Common myeloid progenitor, CD34-positive (primary cell): ENCODE measurements at places on chromosomes 5 and 9.

- no peak overlapping the region for H3K27ac ChIP-seq
- H3K27me3 ChIP-seq: no peaks in the 10 kb centered on the region
- peak; percentile 37 for DNase-seq
- H3K4me3 ChIP-seq: no peak overlapping the region
Observed at GRCh38 chr9:90773617-90774016, 28.0 kb upstream of the SYK start.

- no peak overlapping the region for H3K27ac ChIP-seq
- H3K27me3 ChIP-seq: no peaks in the 10 kb centered on the region
- no peak overlapping the region for H3K4me3 ChIP-seq
- no peaks in the 10 kb centered on the region for H3K36me3 ChIP-seq
Observed at GRCh38 chr5:87899721-87900131, 368.9 kb downstream of the TMEM161B start.

DNA sequence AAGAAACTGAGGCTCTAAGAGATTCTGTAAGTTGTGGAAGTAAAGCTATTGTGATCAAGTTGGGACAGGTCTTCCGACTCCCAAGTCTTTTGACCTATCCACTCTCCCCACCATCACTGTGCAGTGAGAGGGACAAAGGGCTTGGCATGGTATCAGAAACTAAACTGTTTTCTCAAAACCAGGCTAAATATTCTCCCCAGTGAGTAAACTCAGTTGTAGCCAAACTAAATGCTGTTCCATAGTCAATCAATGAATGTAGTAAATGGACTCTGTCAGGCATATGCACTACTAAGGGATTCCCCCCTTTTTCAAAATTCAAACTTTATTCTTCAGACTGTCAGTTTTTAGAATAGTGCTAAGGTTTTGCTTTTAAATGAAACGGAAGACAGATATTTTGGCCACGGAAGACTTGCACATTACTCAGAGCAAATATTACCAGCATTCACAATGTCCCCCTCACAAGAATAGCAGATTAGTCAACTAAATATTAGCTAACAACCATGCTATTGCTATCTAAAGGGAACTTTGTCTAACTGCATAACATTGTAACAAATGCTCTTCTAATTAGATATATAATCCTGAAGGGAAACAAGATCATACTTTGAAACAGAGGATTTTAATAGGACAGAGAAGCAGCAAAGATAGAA is 7.1 kb downstream of the PRKAA1 start:
- no peak overlapping the region for H3K4me3 ChIP-seq
- H3K27me3 ChIP-seq: no peaks in the 10 kb centered on the region
- DNase-seq: no peak
- H3K27ac ChIP-seq: no peak overlapping the region

- H3K4me1 ChIP-seq: no peaks in the 10 kb centered on the region
- H3K36me3 ChIP-seq: no peaks in the 10 kb centered on the region
- H3K27ac ChIP-seq: no peak overlapping the region
Observed at GRCh38 chr9:74303945-74304344, 193.2 kb upstream of the RORB start.

DNA sequence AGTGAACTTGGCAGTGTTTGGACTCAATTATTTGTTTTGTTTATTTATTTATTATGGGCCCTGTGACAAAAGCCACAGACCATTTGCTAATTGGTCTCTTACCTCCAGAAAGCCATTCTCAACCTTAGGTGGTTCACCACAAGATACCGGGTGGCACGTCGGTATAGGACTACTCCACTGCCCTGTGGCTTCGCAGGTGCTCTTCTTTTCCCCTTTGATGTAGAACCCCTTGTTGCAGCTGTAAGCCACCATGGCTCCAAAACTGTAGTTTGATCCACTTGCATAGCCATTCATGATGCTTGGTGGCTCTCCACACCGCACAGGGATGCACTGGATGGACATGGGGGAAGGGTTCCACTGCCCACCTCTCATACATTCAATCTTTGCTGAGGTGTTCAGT is 73.3 kb upstream of the TXNDC8 start:
- no peak for DNase-seq
- peaks cover 2% of the 10 kb centered on the region for H3K27me3 ChIP-seq
- H3K4me3 ChIP-seq: no peak overlapping the region
- H3K4me1 ChIP-seq: no peaks in the 10 kb centered on the region

DNA sequence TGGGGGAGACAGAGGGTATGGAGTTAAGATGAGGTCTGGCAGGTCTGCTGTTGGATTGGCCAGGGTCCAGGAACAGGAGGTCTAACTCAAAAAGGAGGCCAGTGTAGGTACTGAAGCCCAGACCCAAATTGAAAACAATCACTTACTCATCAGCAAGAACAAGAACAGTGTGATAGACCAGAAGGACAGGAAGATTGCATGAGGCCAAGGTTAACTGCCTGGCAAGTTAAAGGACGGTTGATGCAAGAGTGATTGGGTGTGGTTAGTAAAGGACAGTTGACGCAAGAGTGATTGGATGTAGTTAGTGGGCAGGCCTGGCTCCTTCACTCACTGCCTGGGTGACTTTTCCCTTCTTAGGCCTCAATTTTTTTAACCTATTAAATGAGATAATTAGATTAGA is 132.6 kb downstream of the PDZD2 start:
- H3K27ac ChIP-seq: no peak overlapping the region
- H3K27me3 ChIP-seq: no peaks in the 10 kb centered on the region
- peaks cover 4% of the 10 kb centered on the region for H3K4me1 ChIP-seq
- H3K36me3 ChIP-seq: no peaks in the 10 kb centered on the region

GRCh38 chr5:92309336-92309991 is 926.3 kb upstream of the ARRDC3 start:
- H3K36me3 ChIP-seq: no peaks in the 10 kb centered on the region
- no peak overlapping the region for H3K27ac ChIP-seq
- H3K4me3 ChIP-seq: no peak overlapping the region

GRCh38 chr5:143636931-143637528 is 174.9 kb upstream of the HMHB1 start:
- no peaks in the 10 kb centered on the region for H3K27me3 ChIP-seq
- no peaks in the 10 kb centered on the region for H3K4me1 ChIP-seq
- no peak overlapping the region for H3K27ac ChIP-seq

- no peaks in the 10 kb centered on the region for H3K36me3 ChIP-seq
- H3K27ac ChIP-seq: no peak overlapping the region
- H3K4me3 ChIP-seq: no peak overlapping the region
- no peak for DNase-seq
- no peaks in the 10 kb centered on the region for H3K27me3 ChIP-seq
Observed at GRCh38 chr9:5205071-5205470, 19.6 kb upstream of the INSL6 start.

DNA sequence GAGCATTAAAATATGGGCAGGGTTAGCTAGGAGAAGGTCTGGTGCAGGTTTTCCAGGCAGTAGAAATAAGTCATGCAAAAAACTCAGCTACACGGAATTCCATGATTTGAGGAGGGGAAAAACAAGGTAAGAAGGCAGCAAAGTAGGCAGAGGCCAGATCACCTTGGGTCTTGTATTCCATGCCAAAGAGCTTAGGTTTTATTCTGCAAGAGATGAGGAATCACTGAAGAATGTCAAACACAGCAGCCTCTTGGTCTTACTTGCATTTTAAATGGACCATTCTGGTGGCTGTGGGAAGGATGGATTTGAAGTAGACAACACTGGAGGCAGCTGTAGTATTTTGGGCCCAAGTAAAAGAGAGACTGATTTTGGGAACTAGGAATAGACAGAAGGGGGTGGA is 8.6 kb downstream of the TRPM3 start:
- no peak overlapping the region for H3K4me3 ChIP-seq
- no peaks in the 10 kb centered on the region for H3K4me1 ChIP-seq
- DNase-seq: no peak
- no peak overlapping the region for H3K27ac ChIP-seq
- H3K36me3 ChIP-seq: no peaks in the 10 kb centered on the region

DNA sequence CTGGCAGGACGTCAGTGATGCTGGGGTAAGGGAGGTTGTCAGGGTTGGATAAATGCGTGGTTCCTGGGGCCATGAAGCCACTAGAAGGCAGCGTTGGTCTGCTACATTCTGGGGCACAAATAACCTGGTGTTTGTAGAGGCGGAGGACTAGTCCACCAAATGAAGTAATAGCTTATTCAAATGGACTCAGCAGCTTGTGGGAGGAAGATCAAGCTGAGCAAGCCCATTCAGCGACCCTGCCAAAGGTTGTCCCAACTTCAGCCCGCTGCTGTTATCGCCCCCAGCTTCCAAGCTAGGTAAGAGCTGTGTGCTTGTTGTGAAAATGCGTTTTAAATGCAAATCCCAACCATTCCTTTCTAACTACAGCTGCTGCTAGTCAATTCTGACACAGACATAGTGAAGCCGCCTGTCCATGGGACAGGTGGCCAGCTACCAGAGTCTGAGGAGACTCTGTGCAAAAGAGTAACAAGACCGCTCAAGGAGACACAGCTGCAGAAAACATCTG is 7.6 kb upstream of the FAM240B start:
- H3K27ac ChIP-seq: no peak overlapping the region
- H3K4me3 ChIP-seq: no peak overlapping the region
- no peaks in the 10 kb centered on the region for H3K27me3 ChIP-seq
- H3K4me1 ChIP-seq: no peaks in the 10 kb centered on the region

GRCh38 chr9:109977521-109977920 is 197.5 kb downstream of the PALM2AKAP2 start:
- peaks cover 9% of the 10 kb centered on the region for H3K27me3 ChIP-seq
- H3K27ac ChIP-seq: no peak overlapping the region
- no peaks in the 10 kb centered on the region for H3K4me1 ChIP-seq
- H3K36me3 ChIP-seq: no peaks in the 10 kb centered on the region

- no peak for DNase-seq
- no peaks in the 10 kb centered on the region for H3K4me1 ChIP-seq
- no peaks in the 10 kb centered on the region for H3K27me3 ChIP-seq
- H3K4me3 ChIP-seq: no peak overlapping the region
Observed at GRCh38 chr5:146458894-146459293, 11.8 kb downstream of the TCERG1 start.

GRCh38 chr9:86287013-86287412 is 4.7 kb upstream of the ISCA1 start:
- no peaks in the 10 kb centered on the region for H3K27me3 ChIP-seq
- DNase-seq: peak; percentile 36
- no peak overlapping the region for H3K27ac ChIP-seq
- peaks cover 6% of the 10 kb centered on the region for H3K36me3 ChIP-seq
- H3K4me1 ChIP-seq: peaks cover 13% of the 10 kb centered on the region

GRCh38 chr5:177336603-177337494 is 14.6 kb downstream of the LMAN2 start:
- peaks cover 6% of the 10 kb centered on the region for H3K4me1 ChIP-seq
- H3K27me3 ChIP-seq: no peaks in the 10 kb centered on the region
- no peak overlapping the region for H3K4me3 ChIP-seq
- DNase-seq: no peak

DNA sequence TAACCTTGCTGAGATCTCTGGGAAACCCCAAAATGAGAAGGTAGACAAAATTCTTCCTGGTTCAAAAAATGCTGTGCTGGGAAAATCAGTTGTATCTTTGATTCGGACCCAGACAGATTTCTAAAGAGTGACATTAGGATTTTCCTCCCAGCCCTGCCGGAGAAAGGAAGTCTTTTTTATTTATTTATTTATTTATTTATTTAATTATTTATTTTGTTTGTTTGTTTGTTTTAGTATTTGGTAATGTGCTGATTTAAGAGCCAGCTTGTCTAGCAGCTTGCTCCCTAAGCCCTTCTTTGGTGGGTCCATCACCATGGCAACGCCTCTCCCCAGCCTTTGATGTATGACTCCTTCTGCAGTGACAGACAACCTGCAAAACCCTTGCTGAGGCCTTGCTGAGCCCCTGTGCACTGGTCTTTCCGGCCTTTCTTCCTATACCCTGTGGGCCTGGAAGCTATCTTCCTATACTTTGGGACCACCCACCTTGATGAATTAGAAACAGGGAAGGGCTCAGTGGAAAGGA is 60.6 kb upstream of the AFAP1L1 start:
- no peaks in the 10 kb centered on the region for H3K36me3 ChIP-seq
- no peak overlapping the region for H3K4me3 ChIP-seq
- no peaks in the 10 kb centered on the region for H3K27me3 ChIP-seq
- peak; percentile 47 for DNase-seq
- no peaks in the 10 kb centered on the region for H3K4me1 ChIP-seq

DNA sequence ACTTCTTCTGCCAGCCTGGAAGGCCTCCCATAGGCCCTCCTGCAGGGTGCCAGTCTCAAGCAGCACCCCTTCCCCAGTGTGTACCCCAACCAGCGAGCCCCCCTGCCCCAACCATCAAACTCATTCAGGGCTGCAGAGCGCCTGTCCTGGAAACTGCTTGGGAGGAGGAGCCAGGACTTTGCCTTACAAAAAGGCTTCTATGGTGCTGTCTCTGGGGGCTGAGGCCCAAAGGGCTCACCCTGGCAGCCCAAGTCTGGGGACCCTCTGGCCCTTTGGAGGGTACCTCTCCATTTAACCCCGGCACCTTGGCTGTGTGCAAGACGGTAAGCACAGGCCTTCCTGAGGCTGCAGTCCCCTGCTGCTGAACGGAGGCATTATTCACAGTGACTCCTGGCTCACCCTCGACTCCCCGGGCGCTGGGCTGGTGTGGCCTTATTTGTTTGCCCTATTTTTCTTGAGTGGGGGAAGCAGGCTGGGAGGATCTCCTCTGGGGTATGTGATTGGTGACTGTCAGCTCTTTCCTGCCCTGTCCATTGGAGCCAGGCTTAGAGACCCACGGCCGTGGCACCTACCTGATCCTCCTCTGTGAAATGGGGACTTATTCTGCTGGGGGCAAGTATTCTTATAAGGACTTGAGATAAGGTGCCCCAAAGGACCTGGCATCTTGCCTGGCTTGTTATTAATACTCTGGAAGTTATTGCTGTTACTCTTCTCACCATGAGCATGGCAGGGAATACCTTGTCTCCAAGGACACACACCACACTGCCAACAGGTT is 5.8 kb downstream of the LMX1B start:
- no peak for DNase-seq
- H3K4me1 ChIP-seq: peaks cover 29% of the 10 kb centered on the region
- no peak overlapping the region for H3K4me3 ChIP-seq
- no peaks in the 10 kb centered on the region for H3K27me3 ChIP-seq

DNA sequence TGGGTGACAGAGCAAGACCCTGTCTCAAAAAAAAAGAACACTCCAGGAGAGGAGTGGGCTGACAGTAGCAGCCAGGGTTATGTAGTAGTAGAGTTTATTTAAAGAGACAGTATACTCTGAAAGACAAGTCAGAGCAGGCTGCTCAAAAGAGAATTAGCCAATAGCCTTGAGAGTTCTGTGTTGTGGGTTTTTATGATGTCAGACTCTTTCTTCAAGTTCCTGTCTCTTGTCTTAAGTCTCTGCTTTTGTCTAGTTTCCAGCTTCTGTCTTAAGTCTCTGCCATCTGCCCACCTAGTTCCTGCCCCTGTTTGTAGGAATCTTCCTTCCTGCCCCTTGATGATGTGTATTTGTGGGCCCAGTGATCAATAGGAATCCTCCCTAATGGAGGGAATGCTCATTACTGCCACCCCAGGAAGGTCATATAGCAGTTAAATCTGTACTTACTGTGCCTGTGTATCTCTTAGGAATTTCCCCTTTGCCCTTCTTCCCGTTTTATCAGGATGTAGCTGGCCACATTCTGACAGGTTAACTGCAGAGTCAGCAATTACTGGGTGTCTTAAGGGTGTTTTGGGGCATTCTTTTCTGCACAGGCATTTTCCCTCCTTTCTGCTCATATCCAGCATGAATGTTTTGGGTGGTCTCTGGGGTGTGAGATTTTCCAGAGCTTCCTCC is 580.5 kb upstream of the SGCD start:
- H3K36me3 ChIP-seq: no peaks in the 10 kb centered on the region
- H3K27me3 ChIP-seq: no peaks in the 10 kb centered on the region
- H3K4me3 ChIP-seq: no peak overlapping the region
- no peak overlapping the region for H3K27ac ChIP-seq
